Stimulated activated CD4-positive, alpha-beta T cell treated with anti-CD3 and anti-CD28 coated beads, TNF-alpha, amount 100 ng/mL, for 4 hours (primary cell): ENCODE measurements at places on chromosomes 5 and 9.

DNA sequence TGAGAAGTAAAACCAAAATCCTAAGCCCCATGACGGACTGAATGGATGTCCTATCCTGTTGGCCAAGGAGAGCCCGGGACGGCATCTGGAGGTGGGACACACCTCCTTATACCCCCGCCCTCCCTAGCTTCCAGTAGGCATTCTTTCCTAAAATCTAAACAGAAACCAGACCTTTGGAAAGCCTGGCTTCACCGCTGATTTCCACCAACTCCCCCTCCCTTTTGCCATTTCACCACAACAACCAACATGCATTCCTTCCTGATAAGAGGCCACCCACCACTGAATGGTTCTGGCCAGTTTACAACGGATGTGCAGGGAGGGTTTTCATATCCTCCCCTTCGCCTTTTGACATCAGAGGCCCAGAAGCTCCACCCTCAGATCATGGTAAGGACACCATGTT is 9.2 kb upstream of the RARS1 start:
- DNase-seq = no peak

- no peak for DNase-seq
Measured at GRCh38 chr5:154296525-154297159, 106.1 kb downstream of the GALNT10 start.

GRCh38 chr5:74542482-74542881 is 98.0 kb downstream of the ENC1 start:
- DNase-seq = no peak

DNA sequence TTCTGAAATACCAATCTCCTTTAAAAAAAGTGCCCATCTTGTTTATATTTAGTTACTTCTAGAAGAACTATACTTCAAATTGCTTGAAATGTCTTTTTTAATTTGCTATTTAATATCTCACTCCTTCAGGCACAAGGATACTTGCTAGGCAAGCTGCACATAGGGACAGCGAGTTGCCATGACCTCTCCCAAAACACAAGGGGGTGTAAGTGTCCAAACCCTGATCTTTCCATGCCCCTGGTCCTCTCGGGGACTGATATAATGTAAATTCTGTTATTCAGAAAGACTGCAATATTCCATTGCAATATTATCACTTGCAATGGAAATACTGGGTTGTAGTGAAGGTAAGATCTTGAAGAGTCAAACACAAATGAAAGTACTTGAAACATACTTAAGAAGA is 480.4 kb downstream of the CETN3 start:
- DNase-seq = no peak

GRCh38 chr9:126702151-126703001 is 88.6 kb downstream of the LMX1B start:
- DNase-seq = no peak

- no peak for DNase-seq
Measured at GRCh38 chr5:153794327-153794726, 244.4 kb downstream of the FAM114A2 start.

GRCh38 chr5:56638768-56639238 is 176.5 kb upstream of the MAP3K1 start:
- no peak for DNase-seq

GRCh38 chr5:169354921-169355320 is 54.0 kb upstream of the SLIT3 start:
- no peak for DNase-seq

DNA sequence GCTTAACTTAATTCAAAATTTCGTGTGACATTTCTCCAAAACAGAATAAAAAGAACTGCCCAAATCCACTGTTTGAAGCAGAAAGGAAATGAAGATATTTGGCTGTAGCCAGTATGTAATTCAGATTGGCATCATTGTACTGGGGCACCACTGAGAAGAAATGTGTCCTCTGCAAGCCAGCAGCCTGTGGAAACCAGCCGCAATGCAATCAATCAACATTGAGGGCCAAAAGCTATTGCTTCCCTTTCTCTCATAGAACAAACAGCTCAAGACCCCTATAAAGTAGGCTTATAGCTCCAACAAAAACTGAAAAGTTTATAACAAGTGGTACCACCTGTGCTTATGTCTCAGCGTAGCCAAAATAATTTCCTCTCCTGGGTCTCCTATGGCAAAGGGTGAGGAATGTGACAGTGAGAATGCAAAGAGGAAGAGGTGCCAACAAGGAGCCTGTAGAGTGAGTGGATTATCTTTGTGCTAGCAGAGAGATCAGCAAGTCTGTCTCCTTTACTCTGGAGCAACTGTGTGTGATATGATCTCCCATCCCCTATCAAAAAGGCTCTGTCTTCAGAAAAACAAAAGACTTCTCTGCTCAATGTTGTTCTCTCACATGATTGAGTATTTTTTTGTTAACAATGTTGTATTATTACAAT is 1072.3 kb upstream of the DMAC1 start:
- no peak for DNase-seq

DNA sequence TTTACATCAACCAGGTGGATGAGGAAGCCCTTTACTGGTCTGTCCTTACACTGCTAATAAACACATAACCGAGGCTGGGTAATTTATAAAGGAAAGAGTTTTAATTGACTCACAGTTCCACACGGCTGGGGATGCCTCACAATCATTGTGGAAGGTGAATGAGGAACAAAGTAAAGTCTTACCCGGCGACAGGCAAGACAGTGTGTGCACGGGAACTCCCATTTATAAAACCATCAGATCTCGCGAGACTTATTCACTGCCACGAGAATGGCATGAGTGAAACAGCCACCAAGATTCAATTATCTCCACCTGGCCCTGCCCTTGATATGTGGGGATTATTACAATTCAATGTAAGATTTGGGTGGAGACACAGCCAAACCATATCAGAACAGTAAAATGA is 67.3 kb upstream of the GRAMD2B start:
- no peak for DNase-seq

- DNase-seq = no peak
Measured at GRCh38 chr5:161846746-161847145, 1.2 kb upstream of the GABRA1 start.

DNA sequence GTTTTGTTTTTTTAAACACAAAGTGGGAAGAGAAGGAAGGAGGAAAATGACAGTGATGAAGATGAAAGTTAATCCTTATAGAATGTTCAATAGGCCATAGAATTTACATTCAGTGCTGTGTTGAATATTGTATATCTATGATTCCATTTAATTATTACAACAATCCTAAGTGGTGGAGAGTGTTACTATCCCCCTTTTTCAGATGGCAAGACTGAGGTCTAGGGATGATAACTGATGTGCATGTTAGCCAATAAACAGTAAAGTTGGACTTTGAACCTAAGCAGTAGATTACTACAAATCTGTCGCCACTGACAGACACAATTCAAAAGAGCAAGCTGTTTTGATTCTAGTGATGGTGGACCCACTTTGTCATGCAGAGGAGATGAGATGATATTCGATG is 237.9 kb downstream of the ARHGAP26 start:
- no peak for DNase-seq

DNA sequence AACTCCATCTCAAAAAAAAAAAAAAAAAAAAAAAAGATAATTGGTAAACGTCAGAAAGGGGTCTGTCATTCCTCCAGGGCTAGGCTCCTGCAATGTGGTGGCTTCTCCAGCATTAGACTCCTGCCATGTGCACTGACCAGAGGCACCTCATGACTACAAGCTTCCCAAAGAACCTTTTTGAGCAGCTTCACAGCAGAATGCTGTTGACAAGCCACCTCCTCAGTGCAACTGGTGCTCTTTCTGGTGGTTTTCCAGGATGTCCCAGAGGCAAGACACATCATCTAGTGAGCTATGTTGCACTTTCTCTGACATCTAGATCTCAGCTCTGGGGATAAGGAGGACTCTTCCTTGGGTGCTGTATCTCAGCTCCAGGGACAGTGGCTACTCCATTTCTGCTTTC is 11.6 kb downstream of the RPL37 start:
- DNase-seq = no peak

DNA sequence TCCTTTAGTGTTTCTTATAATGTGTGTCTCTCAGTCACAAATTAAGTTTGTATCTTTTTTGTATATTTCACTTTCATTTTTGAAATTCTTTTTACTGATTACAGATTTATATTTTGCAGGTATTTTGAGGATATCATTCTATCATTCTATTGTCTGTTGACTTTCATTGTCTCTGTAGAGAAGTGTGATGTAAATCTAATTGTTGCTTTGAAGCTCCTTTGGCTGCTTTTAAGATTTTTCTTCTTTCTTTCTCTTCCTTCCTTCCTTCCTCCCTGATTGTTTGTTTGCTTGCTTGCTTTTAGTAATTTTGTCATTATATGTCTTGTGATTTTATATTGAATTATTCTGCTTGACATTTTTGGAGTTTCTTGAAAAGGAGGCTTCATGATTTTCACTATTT is 75.3 kb upstream of the MAST4 start:
- DNase-seq = no peak
